ENCODE measurements at places on chromosomes 2 and 18.

DNA sequence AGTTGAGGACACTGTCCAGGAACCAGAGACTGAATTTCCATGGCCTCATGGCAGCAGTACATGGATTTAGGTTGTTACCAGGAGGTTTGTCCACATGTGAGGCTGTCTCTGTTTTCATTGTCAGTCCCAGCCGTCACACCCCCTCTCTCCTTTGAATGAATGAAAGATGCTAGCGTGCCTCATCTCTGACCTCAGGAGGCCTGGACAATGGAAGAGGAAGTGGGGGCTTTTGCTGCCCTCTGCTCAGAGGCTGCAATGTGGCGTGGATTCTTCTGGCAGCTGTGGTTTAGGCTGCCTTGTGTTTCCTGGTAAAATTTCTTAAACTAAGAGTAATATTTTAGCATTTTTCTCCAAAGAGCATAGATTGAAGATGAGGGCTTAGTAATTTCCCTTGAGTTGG lies 47.5 kb downstream of the RAB31 start:
- H3K27ac ChIP-seq, result no peak overlapping the region
- no peak for DNase-seq
- peaks cover 25% of the 10 kb centered on the region for H3K27me3 ChIP-seq
- no peak overlapping the region for H3K4me3 ChIP-seq

DNA sequence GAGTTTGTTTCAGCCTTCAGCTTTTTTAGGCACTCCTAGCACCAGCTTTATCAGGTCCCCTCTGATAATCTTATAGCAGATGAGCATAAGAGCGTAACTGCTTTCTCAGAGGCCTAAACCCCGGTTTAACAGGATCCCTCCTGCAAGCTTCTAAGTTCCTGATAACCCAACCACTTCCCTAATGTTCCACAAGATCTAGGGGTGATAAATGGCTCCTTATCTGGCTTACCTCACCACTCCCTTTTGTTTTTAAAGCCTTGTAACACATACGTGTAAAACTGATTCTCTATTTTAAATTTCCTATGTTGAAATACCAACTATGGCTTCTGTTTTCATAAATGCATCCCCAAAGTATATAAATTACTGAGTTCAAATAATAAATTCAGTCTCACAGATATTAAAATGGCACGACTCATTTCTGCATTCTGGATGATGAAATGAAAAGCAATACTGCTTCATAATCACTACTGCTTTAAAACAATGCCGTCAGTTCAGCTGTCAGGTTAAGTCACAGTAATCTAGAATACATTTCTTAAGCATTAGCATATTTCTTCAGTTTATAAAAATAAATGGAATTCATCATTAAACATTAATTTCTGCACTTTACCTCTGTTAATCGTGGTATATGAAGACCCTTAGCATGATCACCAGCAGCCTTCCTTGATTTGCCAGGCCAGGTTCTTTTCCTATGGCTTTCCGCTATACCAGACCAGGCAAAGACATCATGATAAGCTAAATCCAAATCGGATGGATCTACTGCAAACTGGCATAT lies 126.3 kb downstream of the C2orf74 start:
- no peak overlapping the region for H3K4me3 ChIP-seq
- H3K36me3 ChIP-seq, result peaks cover 14% of the 10 kb centered on the region
- H3K27me3 ChIP-seq, result no peaks in the 10 kb centered on the region

- no peak overlapping the region for H3K4me3 ChIP-seq
- H3K4me1 ChIP-seq, result no peaks in the 10 kb centered on the region
- no peaks in the 10 kb centered on the region for H3K36me3 ChIP-seq
- no peak for DNase-seq
- no peaks in the 10 kb centered on the region for H3K27me3 ChIP-seq
Measured at GRCh38 chr2:85945586-85945985, 56.8 kb upstream of the ST3GAL5 start.

DNA sequence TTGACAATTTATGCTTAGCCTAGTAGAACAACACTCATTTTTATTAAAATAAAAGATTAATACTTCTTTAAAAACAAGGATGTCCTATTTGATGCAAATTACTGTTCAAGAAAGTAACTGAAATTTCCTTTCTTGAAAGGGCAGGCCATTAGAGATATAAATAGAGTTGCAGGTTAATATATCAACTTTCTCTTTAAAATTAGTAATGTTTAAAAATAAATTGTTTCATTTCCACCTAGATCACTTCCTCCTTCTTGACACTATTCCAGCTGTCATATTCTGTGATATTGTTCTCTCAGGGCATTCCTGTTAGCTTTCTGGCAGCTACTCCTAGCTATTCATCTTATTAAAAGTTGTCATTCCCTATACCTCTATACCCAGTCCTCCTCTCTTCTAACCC lies 357.9 kb upstream of the NRP2 start:
- H3K27me3 ChIP-seq, result no peaks in the 10 kb centered on the region
- H3K27ac ChIP-seq, result no peak overlapping the region
- no peaks in the 10 kb centered on the region for H3K4me1 ChIP-seq
- no peak overlapping the region for H3K4me3 ChIP-seq
- H3K36me3 ChIP-seq, result no peaks in the 10 kb centered on the region
- DNase-seq, result no peak

DNA sequence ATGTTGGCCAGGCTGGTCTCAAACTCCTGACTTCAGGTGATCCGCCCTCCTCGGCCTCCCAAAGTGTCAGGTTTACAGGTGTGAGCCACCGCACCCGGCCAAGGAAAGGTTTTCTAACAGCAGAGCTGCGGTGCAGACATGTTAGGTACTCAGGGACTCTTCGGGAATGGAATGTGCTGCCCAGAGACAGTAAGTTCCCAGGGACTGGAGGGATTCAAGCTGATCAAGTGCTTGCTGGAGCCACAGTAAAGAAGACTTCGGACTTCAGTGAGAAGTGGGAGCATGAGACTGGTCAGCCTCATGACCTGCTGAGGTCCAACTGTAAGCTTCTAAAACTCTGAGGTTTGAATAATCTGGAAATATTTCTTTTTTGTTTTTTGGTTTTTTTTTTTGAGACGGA lies 7.8 kb upstream of the DES start:
- no peaks in the 10 kb centered on the region for H3K36me3 ChIP-seq
- no peaks in the 10 kb centered on the region for H3K4me1 ChIP-seq
- no peak overlapping the region for H3K4me3 ChIP-seq
- no peak overlapping the region for H3K27ac ChIP-seq
- H3K27me3 ChIP-seq, result peaks cover 59% of the 10 kb centered on the region

DNA sequence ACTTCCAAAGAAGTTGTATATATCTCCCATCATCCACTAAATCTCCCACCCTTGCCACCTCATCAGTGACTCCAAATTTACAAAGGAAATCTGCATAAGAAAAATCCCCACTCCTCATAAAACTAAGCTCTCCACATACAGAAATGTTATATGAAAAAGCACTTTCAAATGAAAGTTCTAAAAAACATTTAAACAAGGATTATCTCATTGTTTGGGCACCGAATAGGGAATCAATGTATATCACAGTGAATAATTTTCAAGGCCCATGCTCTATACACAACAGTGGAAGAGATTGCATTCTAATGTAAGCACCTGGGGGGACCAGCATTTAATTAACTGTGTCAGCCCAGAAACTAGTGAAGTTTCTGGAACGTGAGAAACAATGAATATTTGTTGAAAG lies 70.1 kb downstream of the OSR1 start:
- DNase-seq, result no peak
- no peak overlapping the region for H3K27ac ChIP-seq
- H3K36me3 ChIP-seq, result peaks cover 1% of the 10 kb centered on the region
- no peak overlapping the region for H3K4me3 ChIP-seq

- no peaks in the 10 kb centered on the region for H3K36me3 ChIP-seq
- H3K27me3 ChIP-seq, result no peaks in the 10 kb centered on the region
- no peaks in the 10 kb centered on the region for H3K4me1 ChIP-seq
Measured at GRCh38 chr18:28729321-28729720, 552.4 kb upstream of the CDH2 start.

GRCh38 chr2:227674485-227674884 lies 7.9 kb downstream of the SCYGR5 start:
- H3K27me3 ChIP-seq, result peaks cover 33% of the 10 kb centered on the region
- no peak overlapping the region for H3K27ac ChIP-seq
- H3K4me3 ChIP-seq, result no peak overlapping the region
- no peaks in the 10 kb centered on the region for H3K36me3 ChIP-seq

- no peak for DNase-seq
- H3K4me3 ChIP-seq, result no peak overlapping the region
- H3K27ac ChIP-seq, result no peak overlapping the region
- H3K27me3 ChIP-seq, result no peaks in the 10 kb centered on the region
Measured at GRCh38 chr2:209592106-209592505, 168.3 kb downstream of the MAP2 start.

- no peak for DNase-seq
- H3K4me3 ChIP-seq, result no peak overlapping the region
- no peaks in the 10 kb centered on the region for H3K4me1 ChIP-seq
- H3K27me3 ChIP-seq, result no peaks in the 10 kb centered on the region
- H3K36me3 ChIP-seq, result no peaks in the 10 kb centered on the region
Measured at GRCh38 chr2:187686416-187687024, 132.3 kb upstream of the TFPI start.

DNA sequence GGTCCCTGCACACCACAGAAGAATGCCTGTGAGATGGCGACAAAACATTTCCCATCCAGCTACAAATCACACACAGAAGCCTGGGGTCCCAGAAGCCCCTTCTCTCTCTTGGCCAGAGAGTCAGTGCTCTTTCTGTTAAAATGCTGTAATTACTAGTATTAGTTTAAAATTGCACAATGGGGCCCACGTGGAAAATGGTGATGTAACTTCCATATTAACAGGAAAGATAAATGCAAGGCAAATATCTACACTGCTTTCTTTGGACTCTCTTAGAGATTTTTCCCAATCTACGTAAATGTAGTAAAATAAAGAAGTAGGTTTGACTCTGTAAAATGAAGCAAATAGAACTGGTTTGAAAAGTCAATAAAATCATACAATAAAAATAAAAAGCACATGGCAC lies 113.9 kb upstream of the TFCP2L1 start:
- H3K4me3 ChIP-seq, result no peak overlapping the region
- DNase-seq, result no peak
- H3K27me3 ChIP-seq, result no peaks in the 10 kb centered on the region
- no peaks in the 10 kb centered on the region for H3K4me1 ChIP-seq

DNA sequence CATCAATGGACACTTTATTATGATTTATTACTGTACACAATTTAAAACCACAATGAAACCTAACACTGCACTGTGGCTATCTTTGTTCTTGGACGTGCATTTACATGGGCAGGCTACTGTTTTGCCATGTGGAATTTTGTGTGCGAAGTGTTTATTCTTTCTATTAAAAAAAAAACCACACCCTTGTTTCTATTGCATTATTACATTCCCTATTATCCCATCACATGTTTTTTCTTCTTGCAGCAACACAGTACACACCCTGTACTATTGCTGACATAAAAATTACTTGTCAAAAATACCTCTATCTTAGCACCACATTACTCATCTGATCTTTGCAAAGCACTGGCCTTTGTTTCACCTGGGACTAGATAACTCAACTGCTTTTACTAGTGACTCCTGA lies 1.5 kb downstream of the RNF152 start:
- peaks cover 51% of the 10 kb centered on the region for H3K27me3 ChIP-seq
- H3K4me3 ChIP-seq, result no peak overlapping the region
- H3K36me3 ChIP-seq, result peaks cover 1% of the 10 kb centered on the region

DNA sequence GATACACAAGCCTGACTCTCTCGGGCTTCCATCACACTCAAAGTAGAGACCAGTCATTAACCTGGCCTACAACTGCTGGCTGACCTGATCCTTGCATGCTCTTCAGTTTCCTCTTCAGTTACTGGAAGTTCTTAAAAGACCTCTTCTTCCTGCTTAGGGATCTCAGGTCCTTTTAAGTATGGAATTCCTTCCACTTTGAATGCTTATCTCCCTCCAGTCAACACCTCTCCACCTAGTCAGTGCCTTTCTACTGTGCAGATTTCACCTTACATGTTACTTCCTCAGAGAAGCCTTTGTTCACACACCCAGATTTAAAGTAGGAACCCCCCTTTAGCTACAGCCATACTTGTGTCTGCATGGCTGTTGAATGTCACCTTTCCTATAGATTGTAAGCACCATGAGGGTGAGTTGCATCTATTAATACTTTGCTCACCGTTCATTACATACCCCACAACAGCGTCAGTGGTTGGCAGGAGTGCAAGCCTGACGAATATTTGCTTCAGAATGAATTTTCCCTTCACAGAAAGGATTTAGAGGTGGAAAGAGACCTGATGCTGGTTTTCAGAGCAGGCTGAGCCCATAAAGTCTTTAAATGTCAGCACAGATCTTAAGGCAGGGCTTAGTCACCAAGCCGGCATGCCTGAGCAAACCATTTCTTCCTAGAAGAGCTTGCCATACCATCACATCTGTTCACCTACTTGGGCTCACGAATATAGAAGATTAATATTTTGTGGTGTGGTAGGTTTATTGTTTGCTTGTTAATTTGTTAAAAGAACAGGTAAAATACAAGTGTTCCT lies 90.1 kb downstream of the ACVR1 start:
- no peaks in the 10 kb centered on the region for H3K36me3 ChIP-seq
- H3K27ac ChIP-seq, result no peak overlapping the region
- H3K27me3 ChIP-seq, result no peaks in the 10 kb centered on the region

DNA sequence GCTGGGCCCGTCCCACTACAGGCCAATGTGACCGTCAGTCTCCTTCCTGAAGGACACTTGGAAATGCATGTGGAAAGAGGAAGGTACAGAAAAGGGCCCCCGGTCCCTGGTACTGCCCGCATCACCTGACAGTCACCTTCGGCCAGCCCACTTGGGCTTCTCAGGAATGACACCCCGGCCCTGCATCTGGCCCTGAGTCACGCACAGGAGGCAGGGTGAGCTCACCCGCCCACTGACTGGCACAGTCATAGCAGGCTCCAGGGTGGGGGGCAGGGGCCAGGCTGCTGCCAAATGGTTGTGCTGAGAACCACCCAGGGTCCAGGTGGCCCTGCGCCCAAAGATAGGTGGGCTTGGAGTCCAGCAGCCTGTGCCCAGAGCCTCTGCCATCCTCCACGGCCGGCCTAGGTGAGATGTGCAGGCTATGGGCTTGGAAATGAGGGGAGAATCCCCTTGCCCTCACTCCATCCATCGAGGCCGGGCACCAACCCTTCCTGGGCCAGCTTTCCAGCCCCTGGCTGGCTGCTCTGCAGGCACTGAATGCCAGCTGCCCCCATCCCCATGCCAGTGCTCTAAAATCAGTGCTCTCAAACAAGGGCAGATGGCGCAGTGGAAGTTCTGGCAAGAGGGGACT lies 14.1 kb downstream of the EMX1 start:
- H3K36me3 ChIP-seq, result no peaks in the 10 kb centered on the region
- no peak overlapping the region for H3K27ac ChIP-seq
- no peak overlapping the region for H3K4me3 ChIP-seq
- peaks cover 6% of the 10 kb centered on the region for H3K4me1 ChIP-seq

GRCh38 chr18:73120626-73121025 lies 252.8 kb upstream of the NETO1 start:
- no peak for DNase-seq
- H3K4me1 ChIP-seq, result no peaks in the 10 kb centered on the region
- H3K27me3 ChIP-seq, result no peaks in the 10 kb centered on the region
- H3K4me3 ChIP-seq, result no peak overlapping the region
- no peak overlapping the region for H3K27ac ChIP-seq
- H3K36me3 ChIP-seq, result no peaks in the 10 kb centered on the region

- H3K27me3 ChIP-seq, result peaks cover 56% of the 10 kb centered on the region
- DNase-seq, result no peak
- H3K4me3 ChIP-seq, result no peak overlapping the region
- H3K4me1 ChIP-seq, result no peaks in the 10 kb centered on the region
Measured at GRCh38 chr2:20563833-20564232, 87.1 kb downstream of the HS1BP3 start.

GRCh38 chr18:36543991-36544725 lies 246.6 kb downstream of the FHOD3 start:
- no peaks in the 10 kb centered on the region for H3K36me3 ChIP-seq
- DNase-seq, result no peak
- H3K27ac ChIP-seq, result no peak overlapping the region
- no peaks in the 10 kb centered on the region for H3K4me1 ChIP-seq
- no peak overlapping the region for H3K4me3 ChIP-seq
- H3K27me3 ChIP-seq, result no peaks in the 10 kb centered on the region

All from central memory CD8-positive, alpha-beta T cell (primary cell).